ENCODE measurements at places on chromosomes 4 and X.
A peak's percentile ranks its signal among the peaks of the same experiment; 100 is the strongest.

GRCh38 chrX:63661676-63662075 lies 123.3 kb downstream of the ARHGEF9 start:
- no peak for DNase-seq

GRCh38 chr4:18319431-18319830 lies 297.9 kb upstream of the LCORL start:
- DNase-seq = no peak

GRCh38 chrX:29237972-29238371 lies 650.7 kb downstream of the IL1RAPL1 start:
- DNase-seq = no peak

DNA sequence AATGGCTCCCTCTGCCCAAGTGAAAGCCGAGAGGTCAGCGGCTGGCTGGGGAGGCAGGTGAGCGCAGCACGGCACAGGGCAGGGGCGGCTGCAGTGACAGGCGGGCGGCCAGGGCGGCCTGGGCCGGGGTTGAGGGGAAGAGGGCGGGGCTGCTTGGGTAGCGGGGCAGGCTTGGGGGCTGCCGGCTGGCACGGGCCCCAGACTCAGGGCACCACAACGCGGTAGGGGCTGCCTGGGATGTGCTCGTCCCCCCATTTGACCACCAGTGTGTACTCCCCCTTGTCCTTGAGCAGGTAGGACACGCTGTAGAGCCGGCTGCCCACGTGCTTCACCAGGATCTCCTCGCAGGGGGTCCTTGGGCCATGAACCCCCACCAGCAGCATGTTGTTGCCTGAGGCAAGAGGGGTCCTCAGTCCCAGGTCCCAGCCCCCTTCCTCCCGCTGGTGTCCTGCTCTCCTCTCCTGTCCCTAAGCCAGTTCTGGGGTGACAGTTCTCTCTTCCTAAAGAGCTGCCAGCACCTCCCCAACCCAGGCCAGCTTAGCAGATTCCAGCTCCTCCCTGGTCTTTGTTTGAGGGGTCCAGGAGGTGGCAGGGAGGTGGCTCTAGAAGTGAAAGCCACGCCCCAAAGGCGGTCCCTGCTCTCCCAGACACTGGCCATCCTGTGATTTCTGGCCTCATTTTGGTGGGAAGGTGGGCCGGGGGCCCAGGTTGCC lies 25.6 kb downstream of the FLNA start:
- no peak for DNase-seq

DNA sequence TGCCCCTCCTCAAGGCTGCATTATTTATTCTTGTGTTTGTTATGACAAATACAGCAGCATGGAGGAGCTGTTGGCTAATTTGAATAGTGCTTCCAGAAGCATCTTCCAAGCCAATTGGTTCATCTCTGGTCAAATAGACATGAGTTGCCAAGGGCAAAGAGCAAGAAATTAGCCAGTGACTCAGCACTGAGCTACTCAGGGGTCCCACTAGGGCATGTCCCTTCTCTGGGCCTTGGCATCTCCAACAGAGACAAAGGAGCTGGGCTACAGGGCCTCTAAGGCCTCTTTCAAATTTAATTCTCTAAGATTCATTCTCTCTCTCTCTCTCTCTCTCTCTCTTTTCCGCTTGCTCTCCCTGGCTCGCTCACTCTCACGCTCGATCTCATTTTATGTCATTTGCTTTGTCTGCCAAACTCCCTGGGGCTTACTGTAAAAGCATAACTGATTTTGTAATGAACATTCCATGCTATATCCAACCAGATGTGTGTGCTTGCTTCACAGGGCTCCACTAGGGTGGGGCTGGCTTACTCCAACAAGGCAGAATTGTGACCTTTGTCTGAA lies 86.7 kb upstream of the MAGEA4 start:
- no peak for DNase-seq

GRCh38 chr4:146088690-146089089 lies 86.8 kb upstream of the LSM6 start:
- DNase-seq = no peak

GRCh38 chrX:39734174-39734776 lies 363.5 kb downstream of the BCOR start:
- peak; percentile 14 for DNase-seq
